Posterior vena cava (tissue), 2 donors: ENCODE measurements at places on chromosomes 4 and X. TPM values are rescaled to one million over a fixed set of nuclear protein-coding genes. Genes with fewer than 3 reads are reported as not detected.

DNA sequence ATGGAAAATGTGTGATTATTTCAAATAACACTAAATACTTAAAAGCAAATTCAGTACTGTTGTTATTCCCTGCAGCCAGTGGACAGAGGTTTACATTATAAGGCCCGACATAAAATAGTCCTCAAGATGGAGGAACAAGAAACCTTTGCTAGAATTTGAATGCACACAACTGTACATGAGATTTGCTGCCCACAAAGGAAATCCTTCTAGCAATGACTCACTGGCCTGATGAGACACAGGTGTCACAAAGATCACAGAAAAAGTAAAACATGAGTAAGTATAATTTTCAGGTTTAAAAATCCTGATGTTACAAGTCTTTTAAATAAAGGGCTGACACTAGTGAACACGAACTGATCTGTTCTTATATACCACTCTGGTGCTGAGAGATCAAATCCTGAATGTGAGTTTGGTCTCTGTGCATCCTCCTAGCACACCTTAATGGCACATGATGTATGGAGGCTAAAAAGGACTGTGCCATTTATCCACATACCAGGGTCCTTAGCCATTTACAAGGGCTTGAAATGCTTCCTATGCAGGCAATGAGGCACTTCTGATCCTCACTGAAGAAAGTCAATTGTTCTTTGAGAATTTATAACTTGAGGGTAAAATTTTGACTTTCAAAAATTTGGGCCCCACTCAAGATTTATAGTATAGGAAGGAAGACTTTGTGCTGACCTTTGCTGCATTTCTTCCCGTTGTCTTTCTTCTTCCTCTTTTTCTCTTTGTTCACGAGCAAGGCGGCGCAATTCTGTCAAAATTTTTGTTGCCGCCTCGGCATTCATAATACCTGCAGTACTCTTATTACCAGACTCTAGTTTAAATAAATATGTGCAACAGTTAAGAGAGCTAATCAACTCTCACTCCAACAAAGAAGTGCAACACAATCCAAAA lies 23.0 kb downstream of the MAP7D3 start:
- no peak for DNase-seq

- DNase-seq, result no peak
Observed at GRCh38 chrX:1159548-1159947, 52.9 kb downstream of the CRLF2 start.

Gene DDIT4L
- 4.4 TPM for total RNA-seq

Gene WDFY3
- total RNA-seq, result 77.2 TPM

- DNase-seq, result no peak
Observed at GRCh38 chr4:89716893-89717292, 120.1 kb downstream of the SNCA start.
